ENCODE measurements at places on chromosomes 12 and 14. TPM values are rescaled to one million over a fixed set of nuclear protein-coding genes. Genes with fewer than 3 reads are reported as not detected.

DNA sequence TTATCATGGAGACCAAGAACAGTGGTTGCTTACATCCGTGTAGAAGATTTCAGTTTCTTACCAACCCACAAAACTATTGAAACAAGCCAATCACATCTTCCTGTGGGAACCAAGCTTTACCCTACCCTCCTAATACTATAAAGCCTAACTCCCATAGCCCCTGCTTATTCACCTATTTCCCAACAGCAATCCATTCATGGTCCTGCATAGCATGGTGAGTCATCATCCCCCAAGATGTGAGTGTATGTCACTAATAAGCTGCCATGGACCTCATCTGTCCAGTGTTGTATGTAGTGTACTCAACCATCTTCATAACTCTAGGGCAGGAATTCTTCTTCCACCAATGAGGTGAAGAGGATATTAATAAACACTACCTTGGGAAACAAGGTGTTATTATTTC is 1620.4 kb upstream of the FLRT2 start:
- DNase-seq = no peak

DNA sequence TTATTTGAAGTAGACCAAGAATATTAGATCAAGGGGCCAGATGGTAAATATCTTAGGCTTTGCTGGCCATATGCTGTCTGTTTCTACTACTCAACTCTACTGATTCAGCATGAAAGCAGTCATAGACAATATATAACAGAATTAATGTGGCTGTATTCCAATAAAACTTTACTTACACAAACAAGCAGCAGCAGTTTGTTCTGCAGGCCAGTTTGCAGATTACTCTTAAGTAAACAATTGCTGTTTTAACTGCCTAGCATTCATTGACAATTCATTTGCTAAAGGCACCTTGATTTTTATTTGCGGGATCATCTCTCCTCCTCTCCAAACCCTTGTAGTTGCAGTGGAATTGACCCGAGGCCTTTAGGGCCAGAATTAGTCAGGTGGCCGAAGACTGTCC is 94.1 kb upstream of the GARIN6 start:
- DNase-seq = no peak

The CFAP54 gene
- total RNA-seq = 2.7 TPM

DNA sequence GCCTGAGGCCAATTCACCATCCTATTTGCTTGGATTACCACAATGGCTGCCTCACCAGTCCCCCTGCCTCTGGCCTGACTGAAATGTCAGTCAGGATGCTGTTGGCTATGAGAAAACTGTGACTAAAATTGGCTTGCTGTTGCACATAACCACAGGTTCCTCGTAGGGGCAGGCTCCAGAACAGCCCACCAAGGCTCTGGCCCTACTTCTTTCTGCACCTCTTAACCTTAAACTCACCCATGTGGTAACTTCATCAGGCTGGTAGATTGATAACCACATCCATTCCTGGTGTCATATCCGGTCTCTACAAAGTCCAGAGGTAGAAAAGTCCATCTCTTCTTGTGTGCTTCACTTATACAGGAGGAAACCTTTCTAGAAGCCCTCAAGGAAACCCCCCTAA is 172.4 kb upstream of the PLXNC1 start:
- DNase-seq = no peak

The IFI27L2 gene
- total RNA-seq = 44.8 TPM

Data from spleen (tissue), 13 donors.